OCI-LY7 (cell line): ENCODE measurements at places on chromosomes 12 and 14.

DNA sequence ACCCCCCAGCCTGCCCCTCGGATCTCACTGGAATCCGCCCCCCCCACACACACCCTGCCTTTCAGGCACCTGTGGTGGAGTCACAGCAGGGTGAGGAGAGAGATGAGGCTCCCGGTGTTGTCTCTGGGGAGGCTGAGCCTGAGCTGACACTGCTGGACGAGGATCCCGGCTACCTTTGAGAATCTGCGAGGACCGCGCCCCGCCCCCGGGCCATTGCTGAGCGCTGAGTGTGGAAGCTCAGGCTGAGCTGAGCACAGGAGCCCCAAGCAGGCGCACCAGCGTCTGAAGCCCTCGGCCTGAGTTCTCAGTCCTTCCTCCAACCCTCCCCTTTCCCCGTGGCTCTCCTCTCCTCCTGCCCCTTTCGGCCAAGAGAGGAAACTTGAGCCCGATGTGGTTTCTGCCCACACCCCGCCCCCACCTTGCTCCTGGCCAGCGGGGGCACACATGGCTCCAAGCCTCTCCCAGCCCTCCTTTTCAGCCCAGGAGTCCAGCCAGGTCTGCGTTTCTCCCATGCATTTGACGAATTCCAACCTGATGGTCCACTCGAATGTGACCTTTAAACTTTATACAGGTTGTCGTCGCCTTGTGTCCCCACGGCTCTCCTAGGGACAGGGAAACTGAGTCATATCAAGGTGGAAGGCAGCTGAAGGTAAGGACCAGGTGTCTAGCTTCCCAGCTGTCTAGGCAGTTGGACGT lies at the start of gene NFE2:
NFE2 (minus strand) TSS at position 284 of the 696 bp plus-strand sequence. CDS start 5,767 bp downstream, outside the sequence.
- no peak for DNase-seq

- DNase-seq, result no peak
Measured at GRCh38 chr12:108234158-108234557, 105.0 kb downstream of the CMKLR1 start.

GRCh38 chr12:50317203-50317602 lies 33.9 kb upstream of the LIMA1 start:
- no peak for DNase-seq

DNA sequence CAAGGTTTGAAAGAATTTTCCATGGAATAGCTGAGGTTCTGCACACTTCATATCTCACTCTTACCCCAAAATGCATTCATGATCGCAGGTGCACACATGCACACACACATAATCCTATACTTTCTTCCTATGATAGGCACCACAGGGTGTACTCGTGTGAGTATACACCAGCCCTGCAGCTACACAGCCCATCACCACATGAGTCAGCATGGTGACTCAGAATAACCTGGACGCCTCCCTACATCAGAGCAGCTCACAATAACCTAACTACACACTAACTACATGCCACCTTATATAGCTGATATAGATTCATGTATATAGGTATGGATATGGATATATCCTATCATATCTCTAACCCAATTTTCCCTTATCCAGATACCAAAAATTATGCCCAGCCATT lies 850.2 kb upstream of the TMEM132C start:
- no peak for DNase-seq

DNA sequence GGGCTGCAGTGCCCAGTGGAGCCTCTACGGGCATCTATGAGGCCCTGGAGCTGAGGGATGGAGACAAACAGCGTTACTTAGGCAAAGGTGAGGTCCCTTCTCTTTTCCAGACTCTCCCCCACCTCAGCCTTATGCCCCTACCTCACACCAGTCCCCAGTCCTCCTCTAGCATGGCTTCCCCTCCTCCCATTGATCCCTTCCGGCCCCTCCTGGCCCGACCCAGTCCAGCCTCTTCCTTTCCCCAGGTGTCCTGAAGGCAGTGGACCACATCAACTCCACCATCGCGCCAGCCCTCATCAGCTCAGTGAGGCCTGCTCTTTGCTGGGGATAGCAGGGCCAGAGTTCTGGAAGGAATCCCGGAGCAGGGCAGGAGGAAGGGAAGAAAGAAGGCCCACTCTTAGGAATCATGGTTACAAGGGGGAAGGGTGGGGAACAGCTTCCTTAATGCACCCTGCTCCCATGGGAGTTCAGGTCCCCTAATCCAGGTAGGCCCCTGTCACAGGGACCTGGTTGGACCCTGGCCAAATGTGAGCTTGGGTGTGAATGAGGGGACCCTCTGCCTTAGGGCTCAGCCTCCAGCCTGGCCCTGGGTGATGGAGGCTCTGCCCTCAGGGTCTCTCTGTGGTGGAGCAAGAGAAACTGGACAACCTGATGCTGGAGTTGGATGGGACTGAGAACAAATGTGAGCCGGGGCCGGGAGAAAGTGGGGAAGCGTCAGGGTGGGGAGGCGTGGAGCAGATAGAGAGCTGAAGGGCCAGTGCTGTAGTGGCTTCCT lies 2.2 kb downstream of the ENO2 start:
- no peak for DNase-seq

- DNase-seq, result peak; percentile 22
Measured at GRCh38 chr12:12975322-12976077, 23.5 kb upstream of the GPRC5D start.

GRCh38 chr12:1841586-1842182 lies 21.3 kb downstream of the LRTM2 start:
- no peak for DNase-seq

GRCh38 chr12:77855548-77855947 lies 24.9 kb downstream of the NAV3 start:
- no peak for DNase-seq

DNA sequence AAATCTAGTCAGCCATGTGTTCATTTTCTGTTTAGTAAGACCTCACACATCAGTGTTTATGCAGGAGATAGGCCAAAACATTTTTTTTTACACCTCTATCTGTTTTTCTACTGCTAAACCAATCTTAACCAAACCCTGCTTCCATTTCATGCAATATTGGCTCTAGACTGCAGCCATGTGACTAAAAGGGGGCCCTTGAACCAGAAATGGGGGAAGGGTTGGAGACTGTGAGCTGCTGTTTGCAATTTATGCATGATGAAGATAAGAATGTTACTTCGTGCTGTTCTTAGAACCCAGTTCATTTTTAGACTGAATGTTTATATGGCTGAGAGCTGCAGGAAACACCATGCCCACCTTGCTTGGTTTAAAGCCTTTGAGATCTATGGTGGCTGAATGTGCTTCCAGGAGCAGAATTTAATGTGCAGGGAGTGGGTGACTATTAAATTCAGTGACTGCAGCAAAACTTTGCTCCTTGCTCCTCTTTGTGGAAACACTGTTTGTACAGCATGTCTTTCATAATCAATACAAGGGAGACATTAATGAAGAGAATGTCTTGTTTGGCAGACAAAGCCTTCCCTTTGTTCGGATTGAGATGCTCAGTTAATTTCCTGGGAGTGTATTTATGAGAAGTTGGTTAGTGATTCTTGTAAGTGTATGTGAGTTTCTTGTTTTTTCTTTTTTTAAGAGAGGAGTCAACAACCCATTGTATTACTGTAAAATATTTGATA lies 53.6 kb downstream of the CHST11 start:
- DNase-seq, result no peak

GRCh38 chr14:34951286-34951685 lies 31.5 kb upstream of the SRP54 start:
- no peak for DNase-seq

DNA sequence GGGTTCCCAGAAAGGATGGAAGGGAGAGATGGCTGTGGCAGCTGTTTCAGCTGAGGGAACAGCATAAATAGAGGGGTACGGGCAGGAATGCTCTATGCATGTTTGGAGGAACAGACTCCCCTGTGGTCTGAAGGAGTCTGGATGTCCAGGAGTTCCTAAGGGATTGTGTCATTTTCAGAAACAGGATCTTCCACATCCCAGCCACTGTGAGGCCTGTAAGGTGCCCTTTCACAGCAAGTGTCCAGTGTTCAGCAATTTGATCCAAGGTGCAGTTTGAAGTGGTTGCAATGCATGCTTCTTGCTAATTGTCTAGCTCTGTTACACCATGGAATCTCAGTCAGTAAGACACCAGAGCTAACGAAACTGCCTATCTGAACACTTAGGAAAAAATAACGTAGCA lies 46.7 kb upstream of the TCL1A start:
- DNase-seq, result no peak

- no peak for DNase-seq
Measured at GRCh38 chr14:100230361-100230760, 8.6 kb upstream of the YY1 start.

- DNase-seq, result no peak
Measured at GRCh38 chr14:104090071-104090748, 4.7 kb downstream of the ASPG start.

DNA sequence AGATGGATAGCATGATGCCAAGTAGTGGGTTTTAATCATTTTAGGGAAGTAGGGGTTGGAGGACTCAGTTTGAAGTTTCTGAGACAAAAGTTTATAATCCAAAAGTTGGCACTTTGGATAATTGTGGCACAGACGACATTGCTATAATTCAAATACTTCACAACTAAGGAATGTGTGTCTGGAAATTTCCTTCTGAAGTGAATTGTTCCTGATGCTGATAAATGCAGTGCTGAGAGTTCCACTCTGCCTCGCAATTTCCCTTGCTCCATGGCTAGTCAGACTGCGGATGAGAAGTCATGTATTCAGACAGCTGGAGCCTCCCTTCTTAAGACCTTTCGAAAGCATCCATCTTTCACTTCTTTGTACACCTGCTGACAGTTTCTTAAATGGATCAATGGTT lies 393.3 kb upstream of the PRICKLE1 start:
- no peak for DNase-seq
